Kasumi-1 (cell line): ENCODE measurements at places on chromosomes 11 and 22.
A peak's percentile ranks its signal among the peaks of the same experiment; 100 is the strongest.

DNA sequence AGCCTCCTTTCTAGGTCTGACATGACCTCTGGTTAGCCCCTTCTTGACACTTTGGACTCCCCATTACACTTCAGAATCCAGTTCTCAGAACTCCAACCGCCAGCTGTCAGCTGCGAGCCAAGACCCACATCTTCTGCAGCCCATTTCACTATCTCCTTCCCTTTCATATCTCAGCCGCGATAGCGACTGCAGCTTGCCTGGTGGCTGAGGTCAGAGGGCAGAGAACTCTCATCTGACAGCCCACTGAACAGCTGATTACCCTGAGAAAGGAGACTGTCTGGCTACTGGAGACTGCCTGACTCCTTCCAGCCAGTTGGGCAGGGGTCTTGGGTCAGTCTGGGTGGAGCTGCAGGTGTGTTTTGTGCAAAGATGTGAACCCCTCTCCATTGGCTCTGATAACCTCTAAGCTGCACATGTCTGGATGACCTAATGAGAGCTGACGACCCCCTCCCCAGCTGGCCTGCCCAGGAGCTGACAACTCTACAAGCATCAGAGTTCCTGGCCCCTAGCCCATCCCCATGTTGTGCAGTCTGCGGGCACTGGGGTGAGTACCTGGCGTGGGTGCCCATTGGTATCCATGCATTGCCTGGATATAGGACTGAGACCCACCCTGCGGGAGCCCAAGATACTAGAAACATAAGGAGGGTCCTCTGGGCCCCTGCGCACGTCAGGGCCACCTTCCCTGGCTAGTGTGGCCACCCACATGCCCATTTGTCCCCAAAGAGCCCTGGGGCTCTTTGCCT, 1.1 kb downstream of the CHRM1 start:
- DNase-seq: no peak

GRCh38 chr22:47589271-47590250, 827.1 kb downstream of the TBC1D22A start:
- no peak for DNase-seq

- no peak for DNase-seq
These were observed 169.1 kb downstream of the NXPE2 start for GRCh38 chr11:114847306-114847975.

GRCh38 chr11:109706945-109707344, 285.0 kb downstream of the C11orf87 start:
- DNase-seq: peak; percentile 52

GRCh38 chr11:129143335-129143734, 48.8 kb downstream of the ARHGAP32 start:
- no peak for DNase-seq

DNA sequence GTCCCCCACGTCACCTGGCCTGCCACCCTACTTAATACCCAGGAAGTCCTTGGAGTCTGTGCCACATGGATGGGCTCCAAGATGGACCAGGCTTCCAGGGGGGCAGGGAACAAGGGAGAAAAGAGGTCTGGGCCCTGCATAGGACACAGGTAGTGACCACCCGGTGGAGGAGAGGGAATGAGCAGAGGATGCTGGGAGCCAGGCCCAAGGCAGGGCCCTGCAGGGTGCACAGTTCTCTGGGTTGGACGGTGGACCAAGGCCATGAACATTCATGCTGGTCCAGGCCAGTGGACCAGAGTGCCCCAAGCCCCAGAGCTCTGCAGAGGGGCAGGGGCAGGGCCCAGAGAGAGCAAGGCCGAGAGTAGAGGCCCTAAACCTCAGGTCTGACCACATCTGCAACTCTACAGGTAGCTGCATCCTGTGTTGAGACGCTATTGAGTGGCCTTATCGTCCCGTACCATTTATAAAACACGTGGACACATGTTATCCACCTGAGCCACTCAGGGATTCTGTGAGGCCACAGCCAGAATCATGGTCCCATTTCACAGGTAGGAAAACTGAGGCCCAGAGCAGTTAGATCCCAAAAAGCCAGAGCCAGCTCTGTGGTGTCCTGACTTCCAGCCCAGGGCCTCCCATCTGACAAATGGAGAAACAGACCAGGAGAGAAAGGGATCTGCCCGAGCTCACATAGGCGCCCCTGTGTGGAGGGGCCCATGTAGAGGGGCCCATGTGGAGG, 46.4 kb downstream of the IGLL5 start:
- no peak for DNase-seq

- DNase-seq: no peak
These were observed 5.0 kb downstream of the CTSD start for GRCh38 chr11:1758611-1759150.
